Kidney (tissue), 22 donors: ENCODE measurements at places on chromosomes 3 and 15. TPM values are rescaled to one million over a fixed set of nuclear protein-coding genes. Genes with fewer than 3 reads are reported as not detected.

The SCN5A gene
- polyA plus RNA-seq, result 0.06 TPM

The RTP1 gene
- polyA plus RNA-seq, result not detected

DNA sequence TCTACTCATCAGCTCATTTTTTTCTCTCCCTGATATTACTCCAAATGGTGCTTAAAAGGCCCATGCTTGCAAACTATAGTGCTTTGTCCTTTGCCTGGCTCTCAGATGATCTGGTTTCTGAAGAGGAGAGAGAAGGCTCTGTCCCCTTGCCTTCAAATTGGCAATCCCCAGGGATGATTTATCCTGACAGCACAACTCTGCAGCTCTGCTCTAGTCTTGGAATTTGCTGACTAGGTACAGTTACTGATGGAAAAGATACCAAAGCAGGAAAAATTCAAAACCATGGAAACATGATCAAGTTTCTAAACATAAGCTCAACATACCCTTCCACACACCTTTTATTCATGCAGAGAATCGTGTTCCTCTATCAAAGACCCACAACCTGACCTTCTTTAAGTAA, 106.7 kb upstream of the CADPS start:
- DNase-seq, result peak; percentile 12

- no peak for DNase-seq
Measured at GRCh38 chr3:107407355-107407754, 30.1 kb downstream of the CCDC54 start.

DNA sequence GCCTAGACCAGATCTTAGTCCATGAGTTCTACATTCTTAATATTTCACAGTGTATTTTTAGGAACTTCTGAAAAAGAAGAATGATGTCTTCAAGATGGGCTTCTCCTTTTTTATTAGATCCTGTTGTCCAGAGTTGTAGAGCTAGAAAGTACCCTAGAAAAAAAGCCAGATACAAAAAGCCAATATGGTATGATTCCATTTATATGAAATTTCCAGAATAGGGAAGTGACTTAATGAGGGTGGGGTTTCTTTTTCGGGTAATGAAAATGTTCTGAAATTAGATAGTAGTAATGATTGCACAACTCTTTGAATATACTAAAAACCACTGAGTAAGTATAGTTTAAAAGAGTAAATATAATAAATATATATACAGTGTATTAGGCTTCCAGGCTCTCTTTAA, 116.9 kb downstream of the NFKBIZ start:
- no peak for DNase-seq
